ENCODE measurements at places on chromosomes 4 and X. TPM values are rescaled to one million over a fixed set of nuclear protein-coding genes. Genes with fewer than 3 reads are reported as not detected.

- DNase-seq = no peak
Measured at GRCh38 chrX:37504991-37505390, 66.5 kb upstream of the LANCL3 start.

DNA sequence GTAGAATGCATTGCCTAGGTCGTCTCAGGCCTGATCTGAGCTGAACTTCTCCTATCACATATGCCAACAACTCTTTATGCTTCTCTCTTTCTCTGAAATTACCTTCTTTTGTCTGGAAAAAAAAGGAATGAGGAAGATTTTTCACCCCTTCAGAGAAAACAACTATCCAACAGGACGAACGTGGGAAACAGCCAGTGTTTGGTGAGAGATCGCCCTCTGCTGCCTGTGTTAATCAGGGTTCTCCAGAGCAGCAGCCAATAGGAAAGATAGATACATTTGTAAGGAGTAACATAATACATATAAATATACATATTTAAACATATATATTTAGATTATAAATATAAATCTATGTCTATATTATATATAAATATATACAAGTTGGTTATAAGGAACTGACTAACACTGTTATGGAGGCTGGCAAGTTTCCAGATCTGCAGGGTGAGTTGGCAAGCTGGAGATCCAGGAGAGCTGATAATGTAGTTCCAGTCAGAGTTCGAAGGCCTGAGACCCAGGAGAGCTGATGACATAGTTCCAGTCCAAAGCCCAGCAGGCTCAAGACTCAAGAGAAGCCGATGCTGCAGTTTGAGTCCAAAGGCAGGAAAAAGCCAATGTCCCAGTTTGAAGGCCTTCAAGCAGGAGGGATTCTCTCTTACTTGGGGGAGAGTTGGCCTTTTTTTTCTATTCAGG is 13.3 kb downstream of the CETN2 start:
- no peak for DNase-seq

GRCh38 chrX:106899276-106899675 is 3.9 kb downstream of the RIPPLY1 start:
- no peak for DNase-seq

DNA sequence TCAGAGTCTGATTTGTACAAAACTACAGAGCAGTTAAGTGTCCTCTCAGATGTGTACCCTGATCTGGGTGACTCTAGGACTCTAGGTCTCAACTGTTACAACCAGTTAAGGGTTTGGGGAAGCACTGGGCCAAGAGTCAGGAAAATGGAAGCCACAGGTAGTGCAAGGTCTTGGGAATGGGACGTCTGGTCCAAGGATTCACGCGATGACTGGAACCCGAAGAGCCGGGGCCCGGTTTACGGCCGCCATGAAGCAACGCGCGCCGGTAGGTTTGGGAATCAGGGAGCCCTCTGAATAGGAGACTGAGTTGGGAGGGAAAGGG is 321 bp upstream of the HPRT1 start:
- no peak for DNase-seq

DNA sequence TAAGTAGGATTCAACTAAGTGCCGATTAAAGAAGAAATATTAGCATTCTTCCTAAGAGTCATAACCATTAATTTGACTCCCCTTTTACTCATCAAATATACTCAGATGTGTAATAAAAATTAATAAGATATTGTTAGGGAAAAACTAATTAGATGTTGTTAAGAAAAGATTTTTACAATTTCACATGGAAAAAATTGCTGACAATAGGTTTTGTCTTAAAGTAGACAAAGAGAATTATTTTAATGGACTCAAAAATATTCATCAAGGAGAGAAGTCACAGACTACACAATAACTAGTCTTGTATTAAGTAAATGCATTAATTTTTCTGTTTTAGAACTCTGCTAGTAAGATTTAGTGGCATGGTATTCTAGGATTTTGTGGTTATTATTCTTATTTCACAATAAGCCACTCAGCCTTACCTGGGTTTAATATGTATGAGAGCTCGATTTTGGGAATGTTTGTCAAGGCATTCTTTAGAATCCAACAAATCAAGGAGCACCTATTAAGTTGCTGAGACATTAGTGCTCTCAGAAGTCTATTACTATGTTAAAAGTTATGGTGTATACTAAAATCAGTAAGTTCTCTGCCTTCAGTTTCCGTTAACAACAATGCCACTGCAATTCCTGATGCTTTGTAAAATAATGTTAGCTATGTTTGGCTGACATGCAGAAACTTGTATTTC is 110.2 kb upstream of the UGT8 start:
- DNase-seq = no peak

DNA sequence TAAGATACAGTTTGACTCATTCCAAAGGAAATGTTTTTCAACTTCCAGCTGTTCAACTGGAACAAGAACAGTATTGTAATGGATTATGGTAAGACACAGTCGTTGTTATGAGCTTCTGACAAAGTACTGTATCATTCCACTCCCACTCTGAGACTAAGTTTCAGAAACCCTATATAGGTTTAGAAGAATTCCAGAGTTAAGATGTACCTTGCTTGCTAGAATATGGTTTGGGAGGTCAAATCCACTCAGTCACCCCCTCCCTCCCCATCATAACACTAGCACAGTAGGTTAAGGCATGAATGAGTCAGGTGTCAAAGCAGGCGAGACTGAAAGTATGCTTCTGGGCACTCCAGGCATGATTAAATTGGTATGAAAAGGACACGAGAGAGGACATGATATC is 339.7 kb downstream of the DMD start:
- DNase-seq = no peak

GRCh38 chr4:8320386-8320750 is 50.8 kb downstream of the HTRA3 start:
- DNase-seq = no peak

GRCh38 chr4:107808572-107808971 is 16.2 kb upstream of the SGMS2 start:
- no peak for DNase-seq

DNA sequence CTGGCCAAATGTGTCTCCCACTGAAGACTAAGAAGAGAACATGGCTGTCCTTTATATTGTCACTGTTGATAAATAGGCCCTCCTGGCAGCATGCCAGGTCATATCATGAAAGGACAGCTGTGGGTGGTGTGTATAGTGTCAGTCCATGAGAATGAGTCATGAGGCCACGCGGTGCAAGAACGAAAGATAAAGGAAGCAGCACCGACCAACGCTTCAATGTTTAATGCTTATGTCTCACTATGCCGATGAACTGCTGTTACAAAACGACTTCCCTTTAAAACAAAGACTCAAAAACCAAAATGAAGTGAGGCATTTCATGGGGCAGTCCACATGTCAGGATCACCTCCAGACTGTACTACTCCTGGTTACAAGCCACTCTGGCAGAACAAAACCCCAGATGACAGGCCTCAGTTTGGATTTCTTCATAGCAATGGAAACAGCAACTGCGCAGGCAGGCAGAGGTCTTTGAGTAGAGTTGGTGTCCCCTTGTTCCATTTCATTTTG is 5.2 kb upstream of the TCEANC start:
- DNase-seq = no peak

Gene TMA16
- total RNA-seq = 26.9 TPM

Gene DCAF12L1
- not detected for total RNA-seq

Gene GYPB
- total RNA-seq = not detected

Gene YY2
- 2.0 TPM for total RNA-seq

Gene TLR3
- 0.41 TPM for total RNA-seq

Gene RAB39B
- total RNA-seq = 2.0 TPM

Gene EDA2R
- total RNA-seq = 0.05 TPM
